Pancreas (tissue), 10 donors: ENCODE measurements at places on chromosomes 12 and 14. TPM values are rescaled to one million over a fixed set of nuclear protein-coding genes. Genes with fewer than 3 reads are reported as not detected.
A peak's percentile ranks its signal among the peaks of the same experiment; 100 is the strongest.

Gene ASPG
- 0.52 TPM for total RNA-seq

Gene PLA2G1B
- total RNA-seq: 11,300 TPM

Gene IRAK3
- total RNA-seq: 0.55 TPM

Gene NCKAP5L
- total RNA-seq: 7.2 TPM

Gene TAPBPL
- 9.1 TPM for total RNA-seq

Gene NANOG
- 0.06 TPM for total RNA-seq

Gene FAM90A1
- 1.6 TPM for total RNA-seq

Gene KLHDC1
- 4.3 TPM for total RNA-seq

Gene DLGAP5
- total RNA-seq: 0.90 TPM

Gene B4GALNT3
- total RNA-seq: 3.8 TPM

Gene FRMD6
- 7.3 TPM for total RNA-seq

Gene ZNF705A
- total RNA-seq: not detected

Gene MGP
- total RNA-seq: 141 TPM

Gene LALBA
- total RNA-seq: not detected

Gene PRKD1
- total RNA-seq: 3.3 TPM

Gene XPOT
- total RNA-seq: 26.4 TPM

Gene WIF1
- 0.69 TPM for total RNA-seq

Gene ATP23
- 4.7 TPM for total RNA-seq

Gene MYH6
- total RNA-seq: 0.05 TPM

- peak; percentile 14 for DNase-seq
Observed at GRCh38 chr14:74333909-74334308, 14.4 kb upstream of the VRTN start.

- no peak for DNase-seq
Observed at GRCh38 chr12:269191-269590, 6.6 kb upstream of the SLC6A13 start.

GRCh38 chr12:8870586-8870985 is 43.7 kb upstream of the PHC1 start:
- DNase-seq: no peak

DNA sequence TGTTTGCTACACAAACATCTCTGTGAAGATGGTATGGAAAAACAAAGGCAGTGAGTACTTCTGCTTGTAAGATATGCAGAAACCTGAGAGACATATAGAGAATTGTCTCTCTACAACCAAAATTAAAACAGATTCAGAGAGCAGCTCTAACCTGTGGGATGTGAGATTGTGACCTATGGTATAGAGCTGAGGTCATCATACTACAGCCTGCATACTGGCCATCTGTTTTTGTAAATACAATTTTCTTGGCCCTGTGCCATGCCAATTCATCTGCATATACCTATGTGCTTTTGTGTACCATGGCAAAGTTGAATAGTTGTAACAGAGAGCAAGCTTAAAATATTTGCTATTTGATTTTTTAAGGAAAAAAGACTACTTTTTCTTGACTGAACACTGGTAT is 99.6 kb downstream of the LMO3 start:
- DNase-seq: no peak

DNA sequence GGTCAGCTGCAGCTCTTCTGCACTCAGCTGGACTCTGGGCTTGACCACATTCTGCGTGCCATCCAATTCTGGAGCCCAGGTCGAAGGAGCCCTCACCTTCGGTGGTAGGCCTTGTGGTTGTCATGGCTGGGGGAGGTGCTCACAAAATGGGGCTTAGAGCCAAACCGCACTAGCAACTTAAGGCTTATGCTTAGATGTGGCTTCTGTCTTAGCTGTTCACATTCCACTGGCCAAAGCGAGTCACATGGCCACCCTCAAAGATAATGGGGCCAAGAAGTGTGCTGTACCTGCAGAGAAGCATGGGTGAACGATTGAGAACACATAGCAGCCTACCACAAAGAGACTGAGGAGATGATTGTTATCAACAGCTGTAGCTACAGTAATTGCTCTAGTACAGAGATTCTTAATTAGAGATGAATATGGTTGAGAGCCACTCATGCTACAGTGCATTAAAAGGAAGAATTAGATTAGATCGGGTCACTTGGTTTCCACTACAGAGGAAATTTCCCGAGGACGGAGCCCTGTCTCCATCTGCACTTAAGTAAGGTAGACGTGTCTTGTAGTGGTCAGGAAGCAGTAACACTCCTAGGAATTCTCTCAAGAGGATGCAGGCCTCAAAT is 334.6 kb upstream of the FKBP4 start:
- no peak for DNase-seq

- no peak for DNase-seq
Observed at GRCh38 chr14:30928462-30928861, 54.1 kb downstream of the COCH start.

GRCh38 chr14:87131879-87132278 is 861.1 kb downstream of the GALC start:
- DNase-seq: no peak

GRCh38 chr12:102474438-102475064 is 5.8 kb downstream of the IGF1 start:
- no peak for DNase-seq

GRCh38 chr12:98213556-98213955 is 301.8 kb upstream of the TMPO start:
- no peak for DNase-seq

DNA sequence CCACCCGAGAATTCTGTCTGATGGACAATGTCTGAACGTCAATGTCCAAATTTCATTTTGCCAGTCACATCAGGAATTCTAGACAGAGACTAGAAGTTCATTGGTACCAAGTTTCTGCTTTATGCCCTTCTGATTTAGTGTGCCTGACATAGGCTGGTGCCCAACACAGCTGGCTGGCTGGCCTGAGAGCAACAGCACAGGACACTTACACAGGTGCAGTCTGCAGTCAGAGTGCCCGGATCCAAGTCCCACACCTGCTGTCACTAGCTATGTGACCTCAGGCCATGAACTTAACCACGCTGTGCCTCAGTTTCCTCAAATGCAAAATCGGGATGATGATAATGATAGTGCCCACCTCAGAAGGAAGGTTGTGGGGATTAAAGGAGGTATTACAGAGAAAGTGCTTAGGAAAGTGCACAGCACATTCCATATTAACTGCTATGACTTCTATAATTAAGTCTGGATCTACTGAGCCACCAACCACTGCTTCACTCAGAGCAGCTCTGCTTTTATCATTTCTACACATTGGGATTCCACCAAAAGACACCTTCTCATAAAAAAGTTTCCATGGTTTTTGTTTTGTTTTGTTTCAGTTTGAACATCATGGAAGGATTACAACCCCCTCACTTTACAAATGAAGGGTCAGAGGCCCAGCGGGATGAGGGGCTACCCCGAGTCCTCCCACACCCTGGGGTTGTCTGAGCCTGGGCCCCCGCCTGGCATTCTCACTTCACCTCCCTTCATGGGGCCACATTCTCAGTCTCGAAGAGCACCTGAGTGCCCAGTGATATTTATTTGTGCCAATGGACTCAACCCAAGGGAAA is 168.8 kb upstream of the BCL2L14 start:
- DNase-seq: no peak

- DNase-seq: peak; percentile 57
Observed at GRCh38 chr14:92973798-92974372, 50.9 kb downstream of the CHGA start.

DNA sequence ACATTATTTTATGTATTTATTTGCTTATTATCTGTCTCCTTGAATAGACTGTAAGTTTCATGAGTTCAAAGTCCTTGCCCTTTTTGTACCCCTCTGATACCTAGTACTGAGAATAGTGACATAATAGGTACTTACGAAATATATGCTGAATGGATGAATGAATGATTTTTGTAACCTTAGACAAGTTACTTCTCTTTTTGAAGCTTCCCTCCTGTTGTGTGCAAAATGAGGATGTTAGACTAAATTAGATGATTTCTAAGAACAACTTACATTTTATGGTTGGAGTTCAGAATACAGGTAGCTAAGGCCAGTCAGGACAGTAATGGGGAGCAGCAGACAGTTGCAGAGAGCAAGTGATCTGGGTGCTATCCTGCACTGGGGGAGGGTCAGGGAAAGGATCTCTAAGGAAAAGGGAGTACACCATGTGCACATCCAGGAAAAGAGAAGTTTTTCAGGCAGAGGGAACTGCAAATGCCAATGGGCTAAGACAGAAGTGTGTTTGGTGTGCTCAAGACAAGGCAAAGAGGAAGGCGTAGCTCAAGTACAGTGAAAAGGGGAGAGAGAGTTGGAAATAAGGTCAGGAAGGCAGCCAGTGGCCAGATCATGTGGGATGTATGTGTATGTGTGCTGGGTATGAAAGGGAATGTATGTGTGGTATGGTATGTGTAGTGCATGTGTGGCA is 59.4 kb upstream of the AMIGO2 start:
- DNase-seq: no peak

DNA sequence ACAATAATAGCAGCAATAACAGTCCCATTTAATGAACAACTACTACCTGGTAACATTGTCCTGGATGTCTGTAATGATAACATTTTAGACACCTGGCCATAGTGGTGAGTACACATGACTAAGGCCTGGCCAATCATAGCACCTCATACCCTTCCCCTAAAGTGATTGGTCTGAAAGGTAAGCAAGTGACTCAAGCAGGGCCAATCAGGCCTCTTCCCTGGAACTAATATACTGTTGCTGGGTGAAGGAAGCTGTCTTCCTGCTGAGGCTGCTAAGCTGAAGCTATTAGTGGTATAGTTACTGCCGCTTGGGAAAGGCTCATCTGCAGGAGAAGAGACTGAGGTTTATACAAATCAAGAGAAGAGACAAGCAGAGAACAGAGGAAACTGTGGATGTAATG is 18.7 kb upstream of the NOS1 start:
- no peak for DNase-seq

DNA sequence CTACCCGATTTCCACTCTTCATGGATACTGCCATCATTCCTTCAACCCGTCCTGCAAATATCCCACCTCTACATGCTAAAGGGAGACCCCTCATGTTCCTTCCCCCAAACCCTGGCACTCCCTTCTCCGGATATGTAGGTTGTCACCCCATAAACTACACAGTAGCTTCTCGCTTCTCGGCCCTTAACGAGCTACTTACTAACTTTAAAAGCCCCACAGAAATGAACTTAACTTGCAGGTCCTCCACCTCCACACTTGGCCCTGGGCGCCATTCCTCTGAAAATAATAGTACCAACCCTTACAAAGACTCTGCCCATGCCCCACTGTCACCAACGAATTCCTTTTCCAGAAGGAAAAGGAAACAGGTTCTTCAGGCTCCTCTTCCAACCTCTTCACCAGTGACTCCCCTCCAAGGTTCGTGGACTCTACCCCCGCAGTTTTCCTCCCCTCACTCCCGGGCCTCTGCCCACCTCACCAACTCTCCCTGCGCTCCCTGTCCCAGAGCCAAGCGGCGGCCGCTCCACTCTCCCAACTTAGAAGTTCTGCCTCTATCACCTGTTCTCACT is 1.2 kb downstream of the SPPL3 start:
- DNase-seq: no peak

DNA sequence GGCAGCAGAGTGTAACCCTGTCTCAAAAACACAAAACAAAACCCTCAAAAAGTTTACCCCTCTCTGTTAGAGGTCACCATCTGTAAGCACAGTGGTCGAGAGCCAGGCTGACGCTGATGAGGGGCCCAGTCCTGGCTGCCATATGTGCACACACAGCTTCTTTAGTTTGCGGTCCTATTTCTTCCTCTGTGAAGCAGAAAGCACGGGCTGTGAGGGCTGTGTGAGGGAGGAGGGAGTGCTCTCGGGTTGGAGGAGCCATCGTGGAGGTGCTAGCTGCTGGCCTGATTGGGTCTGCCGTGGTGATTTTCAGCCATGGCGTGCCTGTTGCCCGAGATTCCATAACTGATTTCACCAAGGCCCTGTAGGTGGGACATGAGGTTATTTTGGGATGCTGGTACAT is 3.5 kb downstream of the ULK1 start:
- peak; percentile 54 for DNase-seq

DNA sequence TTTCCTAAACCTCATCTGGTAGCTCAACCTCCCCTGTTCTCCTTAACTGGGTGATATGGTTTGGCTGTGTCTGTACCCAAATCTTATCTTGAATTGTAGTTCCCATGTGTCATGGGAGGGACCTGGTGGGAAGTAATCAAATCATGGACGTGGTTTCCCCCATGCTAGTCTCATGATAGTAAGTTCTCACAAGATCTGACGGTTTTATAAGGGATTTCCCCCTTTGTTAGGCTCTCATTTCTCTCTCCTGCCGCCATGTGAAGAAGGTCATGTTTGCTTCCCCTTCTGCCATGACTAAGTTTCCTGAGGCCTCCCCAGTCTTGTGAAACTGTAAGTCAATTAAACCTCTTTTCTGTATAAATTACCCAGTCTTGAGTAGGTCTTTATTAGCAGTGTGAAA is 19.5 kb downstream of the COX16 start:
- no peak for DNase-seq

- DNase-seq: no peak
Observed at GRCh38 chr12:83889745-83890144, 1022.9 kb downstream of the SLC6A15 start.

- DNase-seq: no peak
Observed at GRCh38 chr12:49882851-49883464, 20.7 kb downstream of the FAIM2 start.

GRCh38 chr14:77598366-77599070 is 17.9 kb downstream of the SPTLC2 start:
- no peak for DNase-seq

DNA sequence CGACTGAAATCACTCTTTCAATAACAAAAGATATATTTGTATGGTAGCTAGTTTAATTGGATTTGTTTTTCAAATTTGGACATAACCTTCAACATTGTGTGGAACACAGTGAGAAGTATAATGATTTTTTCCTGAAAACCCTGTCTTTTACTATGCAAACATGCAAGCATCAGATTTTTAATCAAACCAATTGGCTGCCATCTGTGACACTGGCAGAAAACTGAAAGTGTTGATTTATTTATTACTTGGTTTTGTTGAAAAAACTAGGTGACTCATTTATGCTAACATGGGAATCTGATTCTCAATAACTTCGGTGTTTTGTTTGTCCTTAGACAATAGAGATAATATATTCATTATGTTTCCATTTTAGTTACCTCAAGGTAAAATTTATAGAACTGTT is 82.0 kb downstream of the NTS start:
- no peak for DNase-seq

DNA sequence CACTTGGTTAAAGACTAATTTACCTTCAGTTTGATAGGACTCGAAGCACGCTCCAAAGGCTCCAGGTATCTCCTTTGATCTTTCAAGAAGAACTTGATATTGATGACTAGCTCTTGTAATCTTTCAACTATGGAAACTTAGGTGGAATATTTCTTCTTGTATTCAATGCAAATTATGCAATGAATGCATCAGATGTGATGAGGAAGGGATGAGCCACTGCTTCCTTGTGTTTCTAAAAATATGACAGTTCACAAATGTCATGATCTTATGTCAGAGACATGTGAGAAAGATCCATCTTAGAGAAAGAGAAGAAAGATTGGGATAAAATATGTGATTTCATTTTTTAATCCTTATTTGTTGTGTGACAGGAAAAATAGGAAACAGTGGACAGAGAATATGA is 9.9 kb downstream of the RNASE9 start:
- DNase-seq: no peak

- no peak for DNase-seq
Observed at GRCh38 chr14:64645220-64645892, 58.9 kb upstream of the PLEKHG3 start.

GRCh38 chr12:71876137-71876799 is 36.7 kb downstream of the TBC1D15 start:
- no peak for DNase-seq
